Germinal center (tissue), 1 donor: ENCODE measurements at places on chromosomes 1 and 21.

GRCh38 chr1:41545996-41546832, 61.7 kb upstream of the EDN2 start:
- no peak for DNase-seq

- DNase-seq = no peak
Measured at GRCh38 chr1:60149251-60149650, 75.7 kb upstream of the C1orf87 start.

- no peak for DNase-seq
Measured at GRCh38 chr1:24077278-24077978, 34.5 kb downstream of the MYOM3 start.

- DNase-seq = no peak
Measured at GRCh38 chr1:167328306-167328815, 107.7 kb downstream of the POU2F1 start.
